ENCODE measurements at places on chromosomes 12 and 14. TPM values are rescaled to one million over a fixed set of nuclear protein-coding genes. Genes with fewer than 3 reads are reported as not detected.

The DPY19L2 gene
- total RNA-seq, result 5.4 TPM

The DCTN2 gene
- total RNA-seq, result 135 TPM

GRCh38 chr14:52949711-52950409 lies 990 bp downstream of the FERMT2 start:
- DNase-seq, result peak; percentile 28

GRCh38 chr14:68379510-68380328 lies 413.1 kb downstream of the ZFP36L1 start:
- DNase-seq, result no peak

- no peak for DNase-seq
Measured at GRCh38 chr12:129067491-129067890, 214.2 kb downstream of the GLT1D1 start.

The PPP1R36 gene
- 3.2 TPM for total RNA-seq

The FANCM gene
- total RNA-seq, result 4.5 TPM

- no peak for DNase-seq
Measured at GRCh38 chr14:88901991-88902390, 77.5 kb downstream of the TTC8 start.

DNA sequence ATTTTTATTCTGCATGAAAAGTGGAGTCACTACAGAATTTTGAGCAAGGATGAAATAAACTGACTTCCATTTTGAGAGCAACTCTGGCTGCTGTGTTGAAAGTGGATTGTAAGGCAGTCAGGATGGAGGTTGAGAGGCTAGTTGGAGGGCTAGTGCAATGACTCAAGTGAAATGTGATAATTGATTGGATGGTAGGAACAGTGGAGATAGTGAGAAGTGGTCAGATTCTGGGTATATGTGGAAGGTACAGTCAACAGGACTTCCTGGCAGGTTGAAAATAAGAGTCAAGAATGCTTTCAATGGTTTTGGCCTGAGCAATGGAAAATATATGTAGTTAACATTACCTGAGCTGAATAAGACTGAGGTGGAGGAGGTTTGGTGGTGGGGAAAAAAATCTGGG lies 29.0 kb upstream of the CMAS start:
- no peak for DNase-seq

The RHNO1 gene
- 17.6 TPM for total RNA-seq

DNA sequence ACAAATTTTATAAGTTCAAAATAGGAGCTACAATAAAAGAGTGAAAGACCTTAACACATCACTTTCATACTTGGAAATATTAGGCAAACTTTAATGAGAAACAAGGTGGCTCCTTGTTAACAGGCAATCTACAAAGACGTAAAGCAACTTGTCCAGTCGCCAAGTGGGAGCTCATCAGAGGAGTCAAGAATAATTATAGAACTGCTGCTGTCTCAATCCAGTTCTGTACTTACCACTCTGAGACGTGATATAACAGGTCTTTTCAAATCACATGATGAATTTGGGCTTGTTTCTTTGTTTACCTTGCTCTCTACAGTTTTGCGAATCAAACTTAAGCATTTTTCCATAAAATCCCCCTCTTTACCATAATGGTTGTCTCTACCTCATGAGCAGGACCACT lies 3.6 kb downstream of the YBX3 start:
- no peak for DNase-seq

The FAIM2 gene
- total RNA-seq, result 13.0 TPM

The FOXA1 gene
- total RNA-seq, result 17.3 TPM

DNA sequence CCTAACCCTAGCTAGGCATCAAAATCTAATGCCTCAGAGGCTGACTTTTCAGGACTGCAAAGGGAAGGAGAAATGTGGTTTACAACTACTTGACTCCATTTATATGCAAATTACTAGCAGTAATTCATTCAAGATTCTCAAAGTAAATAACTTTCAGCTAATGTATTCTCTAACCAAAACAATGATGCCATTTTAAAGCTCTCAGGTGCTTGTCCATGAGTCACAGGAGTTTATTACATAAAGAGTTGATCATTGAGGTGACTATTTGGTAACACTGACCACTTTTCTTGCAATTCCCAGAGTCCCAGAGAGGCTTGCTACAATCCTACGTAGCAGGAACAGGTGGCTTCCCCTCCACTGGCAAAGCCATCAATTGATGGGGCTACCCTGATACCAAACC lies 109.0 kb upstream of the SLC35F4 start:
- no peak for DNase-seq

Measured in mucosa of gallbladder (tissue), 1 donor.